ENCODE measurements at places on chromosomes 3 and 15.

DNA sequence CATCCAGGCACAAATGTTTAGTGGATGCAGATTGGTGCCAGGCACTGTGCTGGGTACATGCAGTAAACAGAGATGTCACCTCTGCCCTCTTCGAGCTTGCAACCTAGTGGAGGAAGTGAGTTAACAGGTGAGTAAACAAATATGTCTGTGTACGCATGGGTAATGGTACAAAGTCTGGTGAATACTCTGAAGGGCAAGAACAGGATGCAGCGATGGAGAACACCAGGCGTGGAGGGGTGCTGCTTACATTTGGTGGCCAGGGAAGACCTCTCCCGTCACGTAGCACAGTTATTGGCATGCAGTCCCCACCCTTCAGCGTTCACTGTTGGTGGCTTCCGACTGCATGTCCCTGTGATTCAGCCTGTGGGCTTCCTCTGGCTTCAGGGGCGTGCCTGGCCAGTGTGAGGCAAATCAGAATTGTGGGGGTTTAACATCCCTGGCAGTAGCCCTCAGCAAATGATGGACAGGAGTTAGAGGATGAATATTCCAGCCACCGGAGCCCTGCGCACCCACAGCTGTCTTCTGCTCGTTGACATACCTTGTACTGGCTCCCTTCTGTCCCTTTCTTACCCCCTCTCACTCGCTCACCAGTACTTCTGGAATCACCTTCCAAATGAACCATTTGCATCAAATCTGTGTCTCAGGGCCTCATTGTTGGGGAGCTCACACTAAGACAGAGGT is 9.1 kb upstream of the HDAC11 start:
- DNase-seq: no peak

DNA sequence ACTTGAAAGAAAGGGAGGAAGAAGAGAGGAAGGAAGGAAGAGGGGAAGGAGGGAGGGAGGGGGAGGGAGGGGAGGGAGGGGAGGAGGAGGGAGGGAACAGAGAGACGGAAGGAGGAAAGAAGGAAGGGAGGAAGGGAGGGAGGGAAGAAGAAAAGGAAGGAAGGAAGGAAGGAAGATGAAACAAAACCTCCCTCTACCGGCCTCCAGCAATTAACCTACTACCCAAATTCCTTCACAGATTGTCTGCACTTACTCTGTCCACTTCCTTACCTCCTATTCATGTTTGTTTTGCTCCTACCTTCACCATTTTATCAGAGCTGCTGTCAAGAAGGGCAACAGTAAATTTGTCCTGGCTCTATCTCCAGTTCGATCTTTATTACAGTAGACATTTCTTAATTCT is 44.6 kb upstream of the BCL6 start:
- no peak for DNase-seq

DNA sequence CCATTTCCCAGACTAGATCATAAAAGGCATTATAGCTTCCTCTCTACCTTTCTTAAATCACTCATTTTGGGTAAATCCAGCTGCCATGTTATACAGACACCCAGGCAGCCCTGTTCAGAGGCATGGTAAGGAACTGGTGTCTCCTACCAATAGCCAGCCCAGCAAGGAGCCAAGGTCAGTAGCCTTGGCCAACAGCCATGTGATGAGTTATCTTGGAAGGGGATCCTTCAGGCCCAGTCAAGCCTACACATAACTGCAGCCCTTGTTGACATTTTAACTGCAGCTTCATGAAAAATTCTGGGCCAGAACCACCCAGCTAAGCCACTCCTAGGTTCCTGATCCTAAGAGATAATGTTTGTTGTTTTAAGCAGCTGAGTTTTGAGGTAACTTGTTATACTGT is 29.0 kb upstream of the ZMAT3 start:
- no peak for DNase-seq

DNA sequence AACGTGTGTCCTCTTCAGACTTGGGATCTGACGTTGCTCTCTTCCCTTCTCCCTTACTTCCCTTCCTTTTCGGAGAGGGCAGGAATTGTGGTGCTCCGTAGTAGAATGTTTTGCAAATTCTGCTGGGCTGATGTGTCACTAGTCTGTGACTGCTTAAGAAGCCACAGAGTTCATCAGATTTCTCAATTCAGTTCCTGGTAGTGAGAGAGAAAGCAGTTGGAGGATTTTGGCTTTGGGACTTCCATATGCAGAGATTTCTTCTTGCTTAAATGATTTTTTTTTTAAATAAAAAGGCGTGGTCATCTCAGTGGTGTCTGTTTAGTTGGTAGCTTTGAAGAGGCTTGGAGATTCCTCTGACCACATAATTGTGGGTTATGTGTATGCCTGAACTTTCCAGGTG is 10.1 kb downstream of the CEMIP start:
- DNase-seq: no peak

DNA sequence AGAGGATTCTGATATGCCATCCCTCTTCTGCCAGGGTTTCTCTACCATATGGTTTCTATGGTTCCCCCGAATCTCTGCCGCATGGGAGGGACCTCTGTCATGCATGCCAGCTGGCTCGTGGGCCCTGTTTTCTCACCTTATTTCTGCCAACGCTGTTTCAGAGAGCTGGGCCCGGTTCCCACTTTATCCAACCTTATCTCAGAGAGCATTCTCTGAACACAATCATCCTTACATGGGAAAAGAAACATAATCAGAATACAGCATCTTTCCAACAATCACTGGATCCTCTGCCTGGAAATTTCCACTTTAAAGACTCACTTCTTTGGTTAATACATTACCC is 234.5 kb upstream of the ZBTB20 start:
- DNase-seq: no peak

- DNase-seq: peak; percentile 81
Observed at GRCh38 chr3:58052373-58053273, 44.4 kb downstream of the FLNB start.

- DNase-seq: no peak
Observed at GRCh38 chr3:149089395-149089794, 3.1 kb upstream of the HLTF start.

DNA sequence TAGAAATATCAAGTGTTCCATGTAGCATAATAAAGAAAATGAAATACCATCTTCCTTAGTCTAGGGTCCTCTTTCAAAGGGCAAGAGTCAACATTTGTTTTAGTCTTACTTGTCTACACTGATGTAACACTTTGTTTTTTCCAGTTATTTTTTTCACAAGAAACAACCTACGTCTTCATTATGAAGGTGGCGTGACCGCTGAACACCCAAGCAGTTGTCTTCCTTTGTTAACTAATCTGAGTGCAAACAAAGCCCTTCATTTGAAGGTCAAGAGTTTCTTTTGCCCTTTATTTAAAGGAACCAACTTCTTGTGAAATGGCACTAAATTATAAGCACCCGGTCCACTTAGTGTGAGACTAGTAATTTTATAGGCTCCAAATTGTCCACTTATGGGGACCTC is 73.2 kb downstream of the CD47 start:
- no peak for DNase-seq

DNA sequence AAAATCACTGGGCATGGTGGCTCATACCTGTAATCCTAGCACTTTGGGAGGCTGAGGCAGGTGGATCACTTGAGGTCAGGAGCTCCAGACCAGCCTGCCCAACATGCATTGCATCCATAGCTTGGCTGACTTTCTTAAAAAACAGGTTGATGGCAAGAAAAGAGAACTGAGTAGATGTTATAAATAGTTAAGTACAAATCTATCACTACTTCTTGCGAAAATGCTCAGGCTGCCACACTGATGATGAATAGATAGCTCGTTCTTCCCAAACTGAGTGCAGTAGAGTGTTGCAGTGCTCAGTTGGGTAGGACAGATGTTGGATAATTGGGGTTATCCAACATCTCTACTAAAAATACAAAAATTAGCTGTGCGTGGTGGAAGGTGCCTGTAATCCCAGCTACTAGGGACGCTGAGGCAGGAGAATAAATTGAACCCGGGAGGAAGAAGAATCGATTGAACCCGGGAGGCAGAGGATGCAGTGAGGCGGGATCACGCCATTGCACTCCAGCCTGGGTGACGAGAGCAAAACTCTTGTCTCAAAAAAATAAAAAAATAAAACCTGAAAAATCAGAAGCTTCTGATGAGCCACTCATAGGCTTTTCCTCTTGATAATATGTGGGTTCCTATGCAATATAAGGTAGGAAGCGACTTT is 1.2 kb downstream of the BTLA start:
- no peak for DNase-seq

GRCh38 chr15:93803421-93804152 is 427.8 kb upstream of the MCTP2 start:
- peak; percentile 83 for DNase-seq

DNA sequence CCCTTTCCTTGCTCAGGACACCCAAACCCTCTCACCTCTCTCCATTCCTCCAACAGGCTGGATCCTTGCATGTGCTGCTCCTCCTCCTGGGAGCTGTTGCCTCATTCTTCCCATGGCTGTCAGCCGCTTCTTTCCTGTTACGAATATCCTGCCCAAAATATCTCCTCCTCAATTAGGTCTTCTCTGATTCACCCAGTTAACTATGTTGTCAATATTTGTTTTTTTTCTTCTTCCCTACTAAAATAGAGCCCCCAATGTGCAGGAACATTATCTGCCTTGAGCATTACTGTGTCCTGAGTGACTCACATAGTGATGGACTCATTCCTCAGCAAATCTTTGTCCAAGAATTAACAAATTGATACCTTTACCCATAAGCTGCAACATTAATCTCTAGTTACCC is 357.2 kb downstream of the CLSTN2 start:
- DNase-seq: no peak

DNA sequence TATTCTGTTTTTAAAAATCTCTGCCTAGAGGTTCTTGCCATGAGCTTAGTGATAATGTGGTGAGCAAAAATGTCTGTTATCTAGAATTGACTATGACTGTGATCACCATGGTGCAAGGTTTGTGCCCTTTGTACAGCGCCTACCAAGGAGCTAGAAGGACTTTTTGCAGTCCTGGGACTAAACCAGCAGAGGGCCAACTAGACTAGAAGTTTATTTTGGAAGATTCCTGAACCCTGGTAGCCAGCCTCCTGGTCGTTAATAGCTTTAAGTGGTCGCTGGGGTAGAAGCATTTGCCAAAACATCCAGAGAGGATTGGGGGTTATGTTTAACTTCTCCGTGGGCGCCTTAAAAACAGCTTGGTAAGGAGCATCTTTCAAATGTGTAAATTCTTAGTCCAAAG is 7.8 kb downstream of the SCG5 start:
- DNase-seq: no peak

DNA sequence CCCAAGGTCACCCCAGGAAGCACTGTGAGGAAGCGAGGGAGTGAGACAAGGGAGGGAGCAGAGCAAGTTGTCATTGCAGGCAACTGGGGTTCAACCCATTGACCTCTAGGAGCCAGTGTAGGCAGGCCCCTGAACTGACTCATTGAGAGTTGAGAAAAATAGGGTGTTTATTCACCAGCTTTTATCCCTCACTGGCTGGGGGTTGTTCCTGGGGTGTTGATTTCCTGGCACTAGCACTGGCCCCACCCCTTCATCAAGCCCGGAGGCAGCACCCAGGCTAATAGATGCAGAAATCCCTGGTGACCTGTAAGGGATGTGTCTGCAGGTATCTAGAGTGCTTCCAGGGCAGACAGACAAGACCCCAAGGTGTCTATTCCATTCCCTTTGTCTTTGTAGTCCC is 183.9 kb downstream of the ARRDC4 start:
- DNase-seq: no peak

DNA sequence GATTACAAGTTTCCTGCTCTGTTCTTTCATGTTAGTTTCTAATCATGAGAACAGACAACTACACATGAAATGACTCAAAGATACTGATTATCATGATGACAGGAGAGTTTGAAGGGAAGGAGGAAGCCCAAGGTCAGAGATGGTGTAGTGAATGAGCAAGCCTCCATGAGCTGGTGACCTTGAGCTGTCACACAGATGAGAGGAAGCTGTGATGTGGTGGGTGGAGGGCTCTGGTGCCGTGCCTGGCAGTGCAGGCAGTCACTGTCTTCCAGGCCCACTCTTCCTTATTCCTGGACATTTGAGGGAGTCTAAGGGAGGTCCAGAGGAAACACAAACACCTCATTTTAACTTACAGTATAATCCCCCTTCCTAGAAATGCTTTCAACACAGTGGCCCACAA is 133.4 kb upstream of the ROPN1 start:
- no peak for DNase-seq

DNA sequence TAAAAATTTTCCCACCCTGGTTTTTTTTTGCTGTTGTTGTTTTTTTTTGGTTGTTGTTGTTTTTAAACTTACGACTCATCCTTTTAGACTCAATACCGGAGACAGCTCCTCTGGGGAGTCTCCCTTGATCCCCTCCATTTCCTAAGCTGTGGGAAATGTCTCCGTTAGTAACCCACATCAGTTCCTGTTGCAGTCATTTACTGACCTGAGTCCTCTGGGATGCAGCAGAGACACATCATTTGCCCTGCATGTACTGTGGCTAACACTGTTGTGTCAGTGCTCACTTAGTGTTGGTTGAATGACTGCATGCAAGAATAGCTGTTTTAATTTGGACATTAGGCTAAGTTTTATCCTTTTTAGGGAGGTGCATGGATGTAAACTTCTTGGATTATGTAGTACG is 83.8 kb downstream of the MBNL1 start:
- DNase-seq: no peak

- DNase-seq: no peak
Observed at GRCh38 chr15:94793207-94793606, 561.8 kb downstream of the MCTP2 start.

All from hindlimb muscle (tissue), 1 donor.